ENCODE measurements at places on chromosomes 16 and 17.

DNA sequence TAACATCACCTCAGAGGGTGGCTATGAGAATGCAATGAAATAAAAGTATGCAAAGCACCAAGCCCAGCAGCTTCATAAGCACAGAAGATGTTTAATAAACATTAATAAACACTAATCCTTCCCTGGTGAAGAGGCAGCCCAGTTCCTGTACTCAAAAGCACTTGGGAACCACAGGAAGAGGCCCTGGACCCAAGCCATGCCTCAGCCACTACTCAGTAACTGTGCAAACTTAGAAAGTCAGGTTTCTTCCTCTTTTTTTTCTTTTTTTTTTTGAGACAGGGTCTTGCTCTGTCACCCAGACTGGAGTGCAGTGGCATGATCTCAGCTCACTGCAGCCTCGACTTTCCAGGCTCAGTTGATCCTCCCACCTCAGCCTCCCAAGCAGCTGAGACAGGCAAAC is 5.3 kb downstream of the ARHGAP17 start:
- no peak overlapping the region for H3K4me3 ChIP-seq
- H3K36me3 ChIP-seq: no peaks in the 10 kb centered on the region
- no peaks in the 10 kb centered on the region for H3K27me3 ChIP-seq
- no peak overlapping the region for H3K27ac ChIP-seq
- peak; percentile 40 for DNase-seq

DNA sequence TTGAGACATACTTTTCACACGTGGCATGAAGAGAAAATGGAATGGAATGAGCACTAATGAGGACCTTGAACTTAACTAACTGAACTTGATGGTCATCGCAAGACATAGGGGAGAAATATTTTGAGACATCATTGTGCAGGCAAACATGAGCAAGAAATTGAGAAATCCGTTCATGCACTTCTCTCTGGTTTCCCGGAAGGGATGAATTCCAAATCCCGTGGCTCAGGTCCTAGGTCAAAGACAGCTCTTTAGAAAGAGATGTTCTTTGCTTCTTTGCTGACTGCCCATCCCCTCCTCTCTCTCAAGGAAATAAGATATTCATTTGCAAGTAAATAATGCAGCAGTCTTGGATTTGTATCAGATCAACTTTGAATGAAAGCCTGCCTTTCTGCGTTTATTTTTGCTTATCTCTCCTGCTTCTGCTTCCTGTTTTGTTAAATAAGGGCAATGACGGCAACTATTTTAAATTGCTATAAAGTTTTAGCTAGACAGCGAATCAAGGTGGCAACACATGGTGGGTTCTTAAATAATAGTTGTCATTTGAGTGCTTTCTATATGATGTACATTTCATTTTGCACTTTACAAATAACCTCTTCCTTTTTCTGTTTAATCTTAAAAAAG is 657.8 kb downstream of the MAF start:
- DNase-seq: no peak
- H3K27me3 ChIP-seq: no peaks in the 10 kb centered on the region
- H3K36me3 ChIP-seq: no peaks in the 10 kb centered on the region
- no peak overlapping the region for H3K27ac ChIP-seq
- no peaks in the 10 kb centered on the region for H3K4me1 ChIP-seq
- H3K4me3 ChIP-seq: no peak overlapping the region

- no peaks in the 10 kb centered on the region for H3K4me1 ChIP-seq
- no peak for DNase-seq
- no peaks in the 10 kb centered on the region for H3K36me3 ChIP-seq
- H3K27ac ChIP-seq: no peak overlapping the region
Observed at GRCh38 chr17:59498530-59499307, 66.7 kb upstream of the DHX40 start.

- no peak for DNase-seq
- H3K4me3 ChIP-seq: no peak overlapping the region
- H3K4me1 ChIP-seq: no peaks in the 10 kb centered on the region
- no peak overlapping the region for H3K27ac ChIP-seq
- no peaks in the 10 kb centered on the region for H3K27me3 ChIP-seq
Observed at GRCh38 chr16:51312363-51313150, 161.5 kb upstream of the SALL1 start.

DNA sequence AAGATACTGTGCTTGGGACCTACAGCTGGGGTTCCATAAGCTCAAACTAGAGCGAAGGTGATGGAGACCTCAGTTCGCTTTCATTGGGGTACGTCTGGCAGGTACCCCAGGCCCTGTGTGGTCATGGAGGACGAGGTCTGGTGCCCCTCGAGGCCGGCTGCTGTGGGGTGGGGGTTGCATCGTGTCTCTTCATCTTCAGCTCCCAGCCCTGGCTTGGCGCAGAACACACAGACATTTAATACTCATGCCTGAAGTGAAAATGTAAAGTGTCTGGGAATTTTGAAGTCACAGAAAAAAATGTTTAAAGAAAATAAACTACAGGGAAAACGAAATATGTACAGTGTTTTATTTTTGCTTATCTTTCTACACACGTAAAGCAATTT is 80.5 kb downstream of the TBC1D16 start:
- DNase-seq: no peak
- H3K4me1 ChIP-seq: peaks cover 19% of the 10 kb centered on the region
- H3K27me3 ChIP-seq: no peaks in the 10 kb centered on the region

DNA sequence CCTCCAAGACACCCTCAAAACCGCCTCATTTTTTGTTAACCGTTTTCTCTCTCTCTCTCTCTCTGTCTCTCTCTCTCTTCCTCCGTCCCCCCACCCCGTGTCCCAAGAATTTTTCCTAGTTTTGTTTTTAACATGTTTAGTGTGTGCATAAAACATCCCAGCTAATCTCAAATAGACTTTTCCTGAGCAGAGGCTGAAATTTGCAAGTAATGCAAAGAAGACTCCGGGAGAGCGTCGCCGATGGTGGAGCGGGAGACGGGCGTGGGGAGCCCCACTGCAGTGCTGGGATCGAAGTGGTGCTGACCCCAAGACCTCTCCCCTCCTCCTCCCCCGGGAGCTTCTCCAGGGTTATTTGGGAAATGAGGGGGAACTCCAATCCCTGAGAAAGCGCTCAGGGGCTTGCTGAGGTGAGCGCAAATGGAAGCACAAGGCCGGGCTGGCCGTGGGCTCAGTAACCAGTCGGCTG is 4.7 kb upstream of the DLX4 start:
- H3K4me1 ChIP-seq: peaks cover 17% of the 10 kb centered on the region
- no peaks in the 10 kb centered on the region for H3K36me3 ChIP-seq
- no peak overlapping the region for H3K4me3 ChIP-seq
- H3K27me3 ChIP-seq: peaks cover 88% of the 10 kb centered on the region

DNA sequence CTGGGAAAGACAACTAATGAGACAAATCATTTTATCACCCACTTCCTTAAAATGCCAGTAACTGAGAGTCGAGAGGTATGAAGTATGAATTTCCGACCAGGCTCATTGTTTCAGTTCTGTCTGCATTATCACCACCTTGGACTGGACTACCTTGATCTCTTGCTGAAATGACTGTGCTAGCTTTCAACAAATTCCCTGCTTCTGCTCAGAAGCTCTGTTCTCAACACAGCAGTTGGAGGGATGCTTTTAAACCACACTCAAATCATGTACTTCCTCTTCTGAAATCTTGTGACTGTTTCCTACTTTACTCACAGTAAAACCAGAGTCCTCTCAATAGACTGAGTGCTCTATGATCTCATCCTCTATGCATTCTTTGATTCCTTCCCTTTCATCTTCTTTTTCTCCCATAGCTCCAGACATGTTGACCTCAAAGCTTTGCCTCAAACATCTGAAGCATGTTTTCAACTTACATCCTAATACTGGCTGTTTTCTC is 195.8 kb downstream of the KCNJ2 start:
- H3K27me3 ChIP-seq: no peaks in the 10 kb centered on the region
- no peak for DNase-seq
- H3K36me3 ChIP-seq: no peaks in the 10 kb centered on the region
